Hematopoietic multipotent progenitor cell treated with erythropoietin and hydrocortisone succinate and interleukin-3 and kit ligand, for 6 days (in vitro differentiated cells): ENCODE measurements at places on chromosomes 2 and 18.

DNA sequence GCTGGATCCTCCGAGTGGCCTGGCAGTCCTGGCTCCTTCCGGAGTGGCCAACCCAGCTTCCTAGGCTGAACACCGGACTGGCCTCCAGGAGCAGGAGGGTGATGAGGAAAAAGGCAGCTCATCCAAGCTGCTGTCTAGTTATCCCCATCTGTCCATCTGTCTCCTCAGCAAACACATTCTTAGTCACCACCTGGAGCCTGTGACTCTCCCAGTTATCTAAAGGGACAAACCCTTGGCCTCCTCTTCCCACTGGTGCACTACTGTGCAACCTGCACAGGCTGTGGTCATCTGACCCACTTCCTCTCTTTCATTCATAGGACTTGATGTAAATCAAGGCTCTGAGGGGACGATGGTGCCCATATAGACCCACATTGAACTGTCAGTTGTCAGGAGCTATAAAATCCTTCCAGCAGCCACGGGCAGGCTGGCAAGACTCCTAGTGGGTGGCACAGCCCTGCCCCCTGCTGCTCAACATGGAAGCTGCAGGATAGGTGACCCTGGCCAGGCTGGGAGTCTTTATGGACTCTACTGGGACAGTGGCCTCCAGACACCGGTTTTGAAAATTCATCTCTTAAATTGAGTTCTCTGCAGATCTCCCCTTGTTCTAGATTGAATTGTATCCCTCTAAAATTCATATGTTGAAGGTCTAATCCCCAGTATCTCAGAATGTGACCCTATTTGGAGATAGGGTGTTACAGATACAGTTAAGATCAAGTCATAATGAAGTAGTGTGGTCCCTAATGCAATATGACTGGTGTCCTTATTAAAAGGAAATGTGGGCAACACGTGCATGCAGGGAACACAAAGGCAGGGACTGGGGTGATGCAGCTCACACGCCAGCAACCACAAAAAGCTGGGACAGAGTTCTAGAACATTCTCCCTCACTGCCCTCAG is 29.3 kb upstream of the DUSP2 start:
- peak; percentile 90 for DNase-seq

DNA sequence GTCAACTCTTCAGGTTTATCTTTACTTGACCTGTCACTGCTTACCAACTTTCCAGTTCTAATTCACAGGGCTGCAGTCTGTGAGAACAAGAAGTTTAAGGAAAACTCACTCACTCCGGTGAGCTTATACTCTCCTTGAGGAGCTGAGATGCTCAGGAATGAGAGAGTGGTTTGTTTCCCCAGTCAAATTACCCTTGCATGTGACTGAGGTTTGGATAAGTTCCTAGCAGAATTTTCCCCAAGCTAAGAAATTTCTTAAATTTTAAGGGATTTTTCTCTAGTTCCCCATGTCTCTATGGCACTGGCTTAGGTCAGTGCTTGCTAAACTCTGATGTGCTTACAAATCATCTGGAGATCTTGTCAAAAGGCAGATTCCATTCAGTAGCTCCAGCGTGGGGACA is 12.8 kb upstream of the CCDC85A start:
- no peak for DNase-seq

DNA sequence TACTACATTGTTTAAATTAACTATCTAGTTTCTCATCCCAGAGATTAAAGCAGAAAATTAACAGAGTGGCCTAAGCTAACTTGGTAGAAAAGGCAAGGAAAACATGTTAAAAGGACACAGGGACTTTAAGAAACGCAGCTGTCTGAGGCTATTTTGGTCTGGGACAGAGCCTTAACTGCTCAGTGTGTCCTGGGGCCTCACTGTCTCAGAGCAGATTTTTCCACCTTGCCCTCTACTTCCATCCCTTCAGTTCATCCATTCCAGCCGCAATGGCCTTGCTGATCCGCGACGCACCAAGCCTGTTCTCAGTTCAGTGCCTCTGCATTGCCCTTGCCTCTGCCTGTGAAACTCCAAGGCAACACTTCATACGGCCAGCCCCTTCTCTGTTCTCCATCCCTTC is 114.9 kb upstream of the OSR1 start:
- no peak for DNase-seq

DNA sequence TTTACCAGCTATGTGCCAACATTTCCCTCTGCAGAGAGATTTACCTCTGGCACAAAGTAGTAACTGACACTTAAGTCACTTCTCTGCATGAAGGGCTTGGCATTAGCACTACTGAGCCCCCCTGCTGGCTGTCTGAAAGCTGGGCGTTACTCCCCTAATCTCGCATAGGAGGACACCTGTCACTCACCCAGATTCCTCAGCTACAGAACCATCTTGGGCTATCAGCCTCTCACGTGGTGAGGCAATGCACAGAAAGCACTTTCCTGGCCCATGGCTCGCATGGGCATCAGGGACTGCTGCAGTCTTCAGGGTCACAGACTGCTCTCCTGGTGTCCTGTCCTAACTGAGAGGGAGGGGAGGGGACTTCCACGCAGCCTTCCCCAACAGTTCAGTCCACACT is 12.0 kb downstream of the SERPINE2 start:
- peak; percentile 71 for DNase-seq

GRCh38 chr2:95389245-95390119 is 13.0 kb upstream of the FAHD2A start:
- DNase-seq: peak; percentile 70

- no peak for DNase-seq
Measured at GRCh38 chr18:69876490-69876889, 71.2 kb downstream of the CD226 start.
